ENCODE measurements at places on chromosomes 5 and 9.

GRCh38 chr9:84937581-84937980 is 268.1 kb downstream of the NTRK2 start:
- no peak for DNase-seq

DNA sequence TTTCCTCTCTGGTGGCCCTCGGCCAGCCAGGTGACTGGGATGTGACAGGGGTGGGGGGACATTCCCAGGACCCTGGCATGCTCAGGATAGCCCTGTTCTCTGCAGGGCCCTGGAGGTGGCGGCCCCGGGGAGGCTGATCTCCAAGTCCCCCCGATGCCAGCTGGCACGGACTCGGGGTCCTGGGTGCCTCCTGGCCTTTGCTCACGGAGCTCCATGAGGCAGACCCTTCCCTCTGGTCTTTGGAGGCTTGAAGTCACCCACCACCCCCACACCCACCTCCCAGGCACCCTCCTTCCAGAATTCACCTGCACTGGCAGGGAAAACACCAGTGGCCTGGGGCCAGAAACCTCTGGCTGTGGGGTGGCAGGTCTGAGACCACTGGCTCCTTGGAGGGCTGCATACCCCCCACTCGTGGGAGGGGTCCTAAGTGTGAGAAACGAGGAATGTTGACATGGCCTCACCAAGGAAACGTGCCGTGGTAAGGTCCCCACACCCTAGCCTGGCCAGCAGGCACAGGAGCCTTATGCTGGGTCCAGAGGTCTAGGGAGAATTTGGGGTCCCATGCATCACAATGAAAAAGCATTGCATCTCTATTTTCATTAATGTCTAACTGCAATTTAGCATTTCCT is 130.8 kb upstream of the FAM120A start:
- DNase-seq: no peak

- DNase-seq: no peak
Observed at GRCh38 chr5:142544946-142545649, 140.8 kb downstream of the FGF1 start.

DNA sequence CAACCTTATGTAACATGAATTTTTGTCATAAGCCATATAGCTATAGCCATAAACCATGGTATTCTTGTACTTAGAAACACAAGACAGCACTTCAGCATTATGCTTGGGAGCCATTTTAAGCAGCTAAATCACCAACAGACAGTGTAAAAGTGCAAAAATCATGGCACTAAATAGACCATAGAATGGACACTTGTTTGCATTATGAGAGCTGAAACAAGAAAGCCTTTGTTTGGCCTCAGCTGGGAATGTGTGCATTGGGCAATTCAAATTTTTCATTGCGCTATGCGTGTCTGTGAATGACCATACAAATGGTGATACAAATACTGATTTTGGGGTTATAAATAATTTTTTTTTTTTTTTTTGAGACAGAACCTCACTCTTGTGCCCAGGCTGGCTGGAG is 23.7 kb downstream of the KDM4C start:
- DNase-seq: no peak

DNA sequence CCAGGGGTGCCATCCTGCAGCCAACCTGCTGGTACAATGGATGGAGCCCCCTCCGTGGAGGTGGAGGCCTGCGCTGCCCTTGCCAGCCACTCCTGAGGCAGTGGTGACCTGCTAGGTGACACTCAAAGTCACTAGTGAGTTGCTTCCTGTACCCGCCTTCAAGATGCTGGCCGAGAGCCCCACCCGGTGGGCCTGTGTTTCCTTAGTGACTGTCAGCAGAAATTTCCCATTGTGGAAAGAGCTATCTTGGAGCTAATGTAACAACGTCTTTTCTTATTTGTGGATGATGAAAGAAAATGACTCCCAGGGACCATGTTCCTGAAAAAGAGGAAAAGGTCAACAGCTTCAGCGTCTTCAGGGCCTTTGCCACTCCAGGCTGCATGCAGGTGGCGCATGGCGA is 117.0 kb upstream of the BOD1 start:
- DNase-seq: no peak

DNA sequence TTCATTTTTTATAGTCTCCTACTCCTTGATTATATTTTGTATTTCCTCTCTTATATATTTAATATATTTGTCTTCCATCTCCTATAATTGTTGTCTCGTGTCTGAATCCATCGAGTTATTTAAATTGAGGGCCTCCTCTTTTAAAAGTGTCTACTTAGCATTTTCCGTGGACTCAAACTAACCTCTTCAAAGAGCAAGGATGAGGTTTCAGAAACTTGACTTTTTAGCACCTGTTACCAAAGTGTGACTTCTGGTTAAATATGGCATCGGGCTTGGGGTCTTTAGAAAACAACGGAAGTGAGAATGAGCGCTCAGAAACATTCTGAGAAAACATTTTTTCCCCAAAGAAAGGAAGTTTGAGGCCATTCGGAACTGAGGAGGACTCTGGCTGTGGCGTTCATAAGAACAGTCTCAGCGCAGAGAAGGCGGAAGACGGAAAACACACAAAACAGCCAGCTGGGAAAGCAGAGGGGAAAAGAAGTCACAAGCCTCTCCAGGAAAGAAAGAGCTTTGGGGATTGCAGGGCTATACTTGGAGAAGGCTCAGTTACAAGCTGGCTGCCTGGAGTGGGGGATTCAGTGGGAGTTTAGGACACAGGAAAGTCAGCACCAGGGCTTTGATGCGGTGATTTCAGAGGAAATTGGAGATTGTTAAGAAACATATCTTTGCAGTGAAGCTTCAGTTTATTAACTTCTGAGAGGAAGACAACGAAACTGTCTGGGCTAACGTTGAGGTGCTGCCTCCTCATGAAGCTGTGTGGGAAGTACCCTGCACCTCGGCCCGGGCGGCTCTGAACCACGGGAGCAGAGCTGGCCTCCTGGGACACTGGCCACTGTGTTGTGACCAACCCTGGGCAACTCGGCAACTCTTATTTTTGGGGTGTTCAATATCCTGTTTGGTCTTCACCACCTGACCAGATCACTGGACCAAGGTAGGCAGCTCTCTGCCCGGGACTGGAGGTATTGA is 25.1 kb upstream of the IRX2 start:
- no peak for DNase-seq

DNA sequence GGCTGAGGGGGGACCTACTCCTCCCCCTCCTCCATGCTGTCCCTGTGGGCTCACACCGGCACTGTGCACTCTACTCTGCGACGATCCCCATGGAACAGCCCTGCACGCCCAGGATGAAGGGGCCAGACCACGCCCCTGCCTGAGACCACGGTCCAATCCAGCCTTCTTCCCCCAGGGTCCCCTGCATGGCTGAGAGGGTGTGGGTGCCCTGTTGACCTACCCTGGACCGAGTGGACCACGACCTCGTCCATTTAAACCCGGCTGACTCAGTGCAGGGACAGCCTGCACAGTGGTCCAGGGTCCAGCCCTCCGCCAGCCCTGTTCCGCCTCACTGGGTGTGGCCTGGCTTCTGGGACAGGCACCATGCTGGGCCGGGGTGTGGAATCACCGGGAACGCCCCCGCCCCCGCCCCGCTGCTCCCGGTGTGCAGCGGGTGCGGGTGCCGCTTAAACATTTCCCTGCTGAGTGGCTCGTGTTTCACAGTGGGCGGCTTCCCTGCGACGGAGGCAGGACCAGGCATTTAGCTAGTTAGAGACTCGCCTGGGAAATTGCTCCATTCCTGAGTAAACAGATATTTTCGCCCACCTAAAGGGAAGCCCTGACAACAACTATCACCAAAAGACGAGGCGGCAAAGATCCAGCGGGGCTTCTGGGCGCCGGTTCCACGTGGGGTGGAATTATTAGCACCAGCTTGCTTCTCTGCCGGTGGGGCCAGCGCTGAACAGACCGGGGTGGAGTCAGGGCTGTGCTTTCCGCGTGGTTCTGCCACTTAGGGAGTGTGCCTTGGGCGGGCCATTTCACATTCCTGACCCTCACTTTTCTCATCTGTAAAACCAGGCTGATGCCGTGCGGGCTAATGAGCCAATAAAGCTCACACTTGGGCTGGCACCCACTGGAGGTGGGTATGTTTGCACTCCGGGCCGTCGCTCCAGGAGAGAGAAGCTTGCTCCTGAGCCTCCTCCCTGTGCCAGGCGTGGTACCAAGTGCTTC is 22.6 kb downstream of the DBH start:
- no peak for DNase-seq
